ENCODE measurements at places on chromosomes 16 and 17. TPM values are rescaled to one million over a fixed set of nuclear protein-coding genes. Genes with fewer than 3 reads are reported as not detected.

The SHMT1 gene
- total RNA-seq: 5.8 TPM

The MBTD1 gene
- total RNA-seq: 19.6 TPM

DNA sequence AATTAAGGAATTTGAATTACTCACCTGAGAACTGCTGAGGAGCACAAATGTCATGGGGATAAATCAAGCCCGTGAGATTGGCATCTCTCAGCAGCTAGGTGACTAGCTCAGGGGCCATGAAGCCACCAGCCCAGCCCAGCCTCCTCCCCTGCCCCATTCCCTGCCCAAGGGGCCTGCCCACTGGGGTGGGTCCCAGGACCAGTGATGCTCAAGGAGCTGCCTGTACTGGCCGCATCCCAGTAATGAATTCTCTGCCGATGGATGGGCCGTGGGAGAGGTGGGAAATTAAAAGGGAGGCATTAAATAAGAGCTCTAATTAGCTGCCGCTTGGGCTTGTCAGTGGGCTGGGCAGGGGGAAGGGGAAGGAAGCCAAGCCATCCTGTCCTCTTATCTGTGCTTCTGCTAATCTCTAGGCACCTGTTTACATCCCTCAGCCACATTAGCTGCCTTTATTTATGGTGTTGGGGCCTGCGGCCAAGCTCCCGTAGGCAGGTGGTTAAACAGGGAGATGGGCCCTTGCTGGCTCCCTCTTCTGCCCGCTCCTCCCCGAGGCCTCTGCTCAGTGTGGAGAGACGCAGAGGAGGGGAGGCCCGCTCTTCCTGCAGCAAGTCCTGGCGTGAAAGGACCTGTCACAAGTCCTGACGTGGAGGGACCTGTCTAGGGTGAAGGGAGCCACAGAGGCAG, 48.8 kb downstream of the PIPOX start:
- DNase-seq: no peak

DNA sequence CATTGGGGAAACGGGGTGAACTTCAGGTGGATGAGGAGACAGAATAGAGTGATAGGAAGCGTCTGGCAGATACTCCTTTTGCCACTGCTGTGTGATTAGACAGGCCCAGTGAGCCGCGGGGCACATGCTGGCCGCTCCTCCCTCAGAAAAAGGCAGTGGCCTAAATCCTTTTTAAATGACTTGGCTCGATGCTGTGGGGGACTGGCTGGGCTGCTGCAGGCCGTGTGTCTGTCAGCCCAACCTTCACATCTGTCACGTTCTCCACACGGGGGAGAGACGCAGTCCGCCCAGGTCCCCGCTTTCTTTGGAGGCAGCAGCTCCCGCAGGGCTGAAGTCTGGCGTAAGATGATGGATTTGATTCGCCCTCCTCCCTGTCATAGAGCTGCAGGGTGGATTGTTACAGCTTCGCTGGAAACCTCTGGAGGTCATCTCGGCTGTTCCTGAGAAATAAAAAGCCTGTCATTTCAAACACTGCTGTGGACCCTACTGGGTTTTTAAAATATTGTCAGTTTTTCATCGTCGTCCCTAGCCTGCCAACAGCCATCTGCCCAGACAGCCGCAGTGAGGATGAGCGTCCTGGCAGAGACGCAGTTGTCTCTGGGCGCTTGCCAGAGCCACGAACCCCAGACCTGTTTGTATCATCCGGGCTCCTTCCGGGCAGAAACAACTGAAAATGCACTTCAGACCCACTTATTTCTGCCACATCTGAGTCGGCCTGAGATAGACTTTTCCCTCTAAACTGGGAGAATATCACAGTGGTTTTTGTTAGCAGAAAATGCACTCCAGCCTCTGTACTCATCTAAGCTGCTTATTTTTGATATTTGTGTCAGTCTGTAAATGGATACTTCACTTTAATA, 7.0 kb upstream of the TMEM235 start:
- DNase-seq: no peak

DNA sequence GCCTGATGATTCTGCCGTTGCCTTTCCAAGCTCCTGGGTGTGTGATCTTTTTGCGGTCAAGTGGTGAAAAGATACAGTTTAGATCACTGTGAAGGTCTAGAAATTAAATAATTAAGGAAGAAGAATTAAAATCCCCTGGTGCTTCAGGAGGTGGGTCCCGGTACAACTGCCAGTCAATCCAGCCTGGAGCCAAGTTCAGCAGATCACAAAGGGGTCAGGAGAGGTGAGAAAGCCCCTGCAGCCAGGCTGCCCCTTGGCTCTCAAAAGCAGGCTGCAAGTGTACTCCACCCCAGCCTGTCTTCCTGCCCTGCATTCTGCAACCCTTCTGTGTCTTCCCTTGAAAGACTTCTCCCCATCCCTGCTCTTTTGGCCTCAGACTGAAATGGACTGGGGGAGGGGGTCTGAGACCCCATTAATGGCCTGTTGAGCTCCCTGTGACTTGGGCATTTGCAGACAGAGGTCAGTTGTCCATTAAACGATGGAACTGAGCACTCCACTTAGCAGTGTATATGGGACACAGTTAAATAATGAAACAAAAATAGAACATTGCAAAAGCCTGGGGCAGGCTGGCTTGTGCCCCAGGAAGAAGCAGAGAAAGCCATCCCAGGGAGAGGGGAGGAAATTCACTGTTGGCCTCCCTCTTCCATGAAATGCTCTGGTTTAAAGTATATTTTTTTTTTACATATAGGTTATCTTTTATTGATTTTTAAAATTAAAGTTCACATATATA, 15.1 kb downstream of the CACNG5 start:
- DNase-seq: no peak

DNA sequence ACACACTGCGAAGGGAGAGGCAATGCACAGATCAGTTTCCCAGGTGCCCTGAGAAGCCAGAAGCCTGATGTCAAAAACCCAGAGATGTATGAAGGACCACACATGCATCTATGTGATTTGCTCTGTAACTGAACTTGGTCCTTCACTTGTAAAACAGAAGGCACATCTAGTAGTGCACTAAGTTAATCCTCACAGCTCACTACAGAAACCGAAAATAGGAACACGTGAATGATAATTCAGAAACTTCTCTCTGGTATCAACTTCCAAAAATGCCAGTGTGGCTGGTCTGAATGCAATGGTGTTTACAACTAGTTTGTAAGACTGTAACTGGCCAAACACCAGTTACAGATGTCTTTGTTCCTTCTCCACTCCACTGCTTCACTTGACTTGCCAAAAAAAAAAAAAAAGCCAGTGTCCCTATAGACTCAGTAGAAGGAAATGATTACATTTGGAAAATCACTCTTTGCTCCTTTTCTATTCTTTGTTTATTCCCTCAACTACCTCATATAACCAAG, 11.3 kb downstream of the ANKRD40 start:
- no peak for DNase-seq

Data from osteocyte (in vitro differentiated cells).